Activated CD4-positive, alpha-beta T cell treated with anti-CD3 and anti-CD28 coated beads, Interleukin-2, amount 50 U/mL, for 4 hours (primary cell): ENCODE measurements at places on chromosomes 2 and 18.

GRCh38 chr2:216626168-216626874 is 6.9 kb upstream of the IGFBP2 start:
- no peak for DNase-seq

- DNase-seq: no peak
Observed at GRCh38 chr2:219003267-219003634, 10.0 kb upstream of the CRYBA2 start.

- DNase-seq: no peak
Observed at GRCh38 chr2:3405876-3406275, 26.4 kb downstream of the TRAPPC12 start.

DNA sequence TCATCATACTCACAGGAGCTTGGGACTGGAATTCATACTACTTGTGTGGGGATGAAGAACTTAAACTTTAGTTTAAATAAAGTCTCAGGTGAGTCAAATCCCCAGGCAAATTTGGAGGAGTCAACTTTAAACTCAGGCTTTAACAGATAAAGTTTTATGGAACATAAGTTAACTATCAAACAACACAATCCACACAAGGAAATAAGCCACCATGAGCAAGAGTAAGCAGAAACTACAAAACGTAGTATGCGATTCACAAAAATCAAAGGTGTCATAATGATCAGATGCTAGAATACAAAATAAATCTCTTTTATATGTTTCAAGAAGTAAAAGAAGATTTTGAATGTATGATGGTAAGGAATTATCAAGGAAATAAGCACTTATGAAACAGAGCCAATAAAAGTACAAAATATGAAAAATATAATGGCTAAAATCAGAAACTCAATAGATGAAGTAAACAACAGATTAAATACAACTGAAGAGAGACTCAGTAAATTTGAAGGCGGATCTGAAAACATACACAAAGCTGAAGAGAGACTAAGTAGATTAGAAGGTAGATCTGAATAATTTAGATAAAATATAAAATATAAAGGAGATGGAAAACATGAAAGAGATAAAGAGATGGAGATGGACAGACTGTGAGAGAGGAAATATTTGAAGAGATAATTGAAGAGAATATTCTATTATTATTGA is 97.5 kb upstream of the TWIST2 start:
- no peak for DNase-seq

DNA sequence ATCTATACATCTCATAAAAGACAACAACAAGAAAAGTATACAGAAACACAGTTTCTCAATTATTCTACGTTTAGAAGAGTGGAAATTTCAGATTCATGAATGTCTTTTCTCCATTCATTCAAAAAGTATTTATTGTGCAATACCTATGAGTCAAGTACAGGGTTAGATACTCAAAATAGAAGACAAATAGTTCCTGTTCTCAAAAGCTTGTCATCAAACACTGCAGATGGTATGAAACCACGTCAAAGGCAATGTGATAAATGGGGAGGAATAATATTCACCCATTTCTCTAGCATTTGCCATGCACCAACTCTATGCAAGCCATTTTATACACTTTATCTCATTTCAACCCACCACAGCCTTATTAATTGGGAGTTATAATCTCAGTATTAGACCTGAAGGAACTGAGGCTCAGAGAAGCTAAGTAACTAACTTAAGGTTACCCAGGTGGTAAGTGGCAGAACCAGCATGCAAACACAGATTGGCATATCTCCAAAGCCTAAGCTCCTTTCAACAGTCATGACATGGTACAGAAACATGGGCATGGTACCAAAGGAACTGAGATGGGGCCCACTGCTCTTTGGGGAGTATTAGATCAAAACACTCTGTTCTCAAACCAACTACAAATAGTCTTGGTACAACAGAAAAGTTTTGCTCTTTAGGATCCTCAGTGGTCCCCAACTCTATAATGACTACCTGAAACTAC is 67.2 kb upstream of the NPAS2 start:
- no peak for DNase-seq

DNA sequence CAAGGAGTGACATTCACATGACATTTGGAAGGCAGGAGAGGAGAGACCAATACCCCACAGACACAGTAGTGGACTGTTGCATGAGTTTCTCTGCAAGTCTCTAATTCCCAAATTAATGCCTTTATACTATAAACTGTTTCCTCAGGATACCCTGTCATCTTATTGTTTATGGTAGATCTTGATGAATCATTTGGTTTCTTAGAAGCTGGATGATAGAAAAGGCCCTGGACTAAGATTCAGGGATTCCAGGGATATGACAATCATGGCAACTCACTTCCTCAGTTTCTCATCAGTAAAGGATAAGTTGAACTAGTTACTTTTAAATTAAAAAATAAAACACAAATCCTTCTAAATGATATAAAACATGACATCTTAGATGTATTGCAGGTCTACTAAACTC is 292.5 kb downstream of the TDRD15 start:
- no peak for DNase-seq

DNA sequence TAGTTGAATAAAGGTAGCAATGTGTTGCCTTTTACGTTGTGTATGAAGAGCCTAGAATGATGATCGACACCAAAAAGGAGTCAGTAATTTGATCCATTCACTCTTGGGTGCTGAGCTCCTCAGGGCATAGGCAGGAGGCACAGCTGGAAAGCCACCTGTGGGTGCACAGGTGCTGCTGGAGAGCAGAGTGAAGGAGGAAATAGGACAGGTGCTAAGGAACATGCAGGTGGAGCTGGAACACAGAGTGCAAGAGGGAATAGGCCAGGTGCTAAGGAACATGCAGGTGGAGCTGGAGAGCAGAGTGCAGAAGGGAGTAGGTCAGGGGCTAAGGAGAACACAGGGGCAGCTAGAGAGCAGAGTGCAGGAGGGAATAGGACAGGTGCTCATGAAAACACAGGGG is 86.1 kb downstream of the SH3YL1 start:
- DNase-seq: no peak

GRCh38 chr2:33059471-33060156 is 112.9 kb downstream of the LTBP1 start:
- DNase-seq: no peak

DNA sequence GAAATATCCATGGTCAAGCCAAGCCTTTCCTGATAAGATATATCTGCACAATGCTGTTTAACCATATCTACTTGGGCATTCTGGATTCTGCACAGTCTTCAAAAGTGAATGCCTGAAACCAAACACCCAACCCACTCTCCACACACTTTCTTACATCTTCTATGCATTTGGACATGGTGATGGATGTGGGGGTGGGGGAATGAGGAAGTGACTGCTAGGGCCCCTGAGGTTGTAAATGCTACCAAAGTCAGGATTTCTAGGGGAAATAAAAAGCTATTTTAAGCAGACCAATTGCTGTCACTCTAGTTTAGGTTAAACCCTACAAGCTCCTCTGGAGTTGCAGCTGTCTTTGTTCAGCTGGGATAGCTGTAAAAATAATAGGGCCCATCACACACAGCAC is 26.7 kb upstream of the TGFA start:
- no peak for DNase-seq

GRCh38 chr2:216648105-216648504 is 14.9 kb downstream of the IGFBP2 start:
- no peak for DNase-seq

DNA sequence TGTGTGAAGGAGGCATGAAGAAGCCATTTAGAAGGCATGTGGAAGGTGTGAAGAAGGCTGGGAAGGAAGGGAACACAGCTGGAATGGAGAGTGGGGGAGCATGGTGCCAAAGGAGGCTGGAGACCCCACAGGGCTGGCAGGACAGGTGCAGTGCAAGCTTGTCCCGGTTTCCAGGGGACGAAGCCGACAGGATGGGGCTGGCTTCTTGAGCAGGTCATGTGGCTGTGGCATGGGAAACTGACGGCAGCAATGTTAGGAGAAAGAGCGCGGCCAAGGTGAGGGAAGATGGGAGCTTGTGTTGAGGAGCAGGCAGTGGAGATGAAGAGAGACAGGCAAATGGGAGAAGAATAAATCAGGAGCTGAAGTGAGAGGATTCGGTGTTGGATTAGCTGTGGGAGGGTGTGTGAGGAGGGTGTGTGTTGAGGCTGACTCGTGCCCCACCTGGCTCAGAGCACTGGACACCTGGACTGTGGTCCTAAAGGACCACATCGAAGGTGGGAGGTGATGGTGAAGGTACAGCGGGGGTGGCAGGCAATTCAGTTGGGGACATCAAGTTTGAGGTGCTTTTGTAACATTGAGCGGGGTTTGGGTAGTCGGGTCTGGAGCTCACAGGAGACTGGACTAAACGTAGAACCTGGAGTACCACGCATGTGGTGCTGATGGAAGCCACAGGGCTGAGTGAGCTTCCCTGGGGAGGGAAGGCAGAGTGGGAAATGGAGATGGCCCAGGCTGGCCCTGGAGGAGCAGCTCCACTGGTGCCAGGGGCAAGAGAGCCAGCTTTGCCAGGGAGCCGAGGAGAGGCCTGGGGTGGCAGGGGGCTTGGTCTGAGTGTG is 165.6 kb upstream of the HDAC4 start:
- no peak for DNase-seq

GRCh38 chr2:134818321-134818720 is 20.1 kb upstream of the ACMSD start:
- no peak for DNase-seq

GRCh38 chr2:45992021-45992740 is 305.0 kb upstream of the EPAS1 start:
- DNase-seq: no peak

- no peak for DNase-seq
Observed at GRCh38 chr18:22605736-22606135, 188.0 kb upstream of the CTAGE1 start.

GRCh38 chr2:215998636-215999035 is 14.7 kb downstream of the MREG start:
- no peak for DNase-seq

- no peak for DNase-seq
Observed at GRCh38 chr2:231413456-231413855, 17.9 kb downstream of the B3GNT7 start.

- no peak for DNase-seq
Observed at GRCh38 chr2:54009549-54009948, 38.8 kb upstream of the PSME4 start.

DNA sequence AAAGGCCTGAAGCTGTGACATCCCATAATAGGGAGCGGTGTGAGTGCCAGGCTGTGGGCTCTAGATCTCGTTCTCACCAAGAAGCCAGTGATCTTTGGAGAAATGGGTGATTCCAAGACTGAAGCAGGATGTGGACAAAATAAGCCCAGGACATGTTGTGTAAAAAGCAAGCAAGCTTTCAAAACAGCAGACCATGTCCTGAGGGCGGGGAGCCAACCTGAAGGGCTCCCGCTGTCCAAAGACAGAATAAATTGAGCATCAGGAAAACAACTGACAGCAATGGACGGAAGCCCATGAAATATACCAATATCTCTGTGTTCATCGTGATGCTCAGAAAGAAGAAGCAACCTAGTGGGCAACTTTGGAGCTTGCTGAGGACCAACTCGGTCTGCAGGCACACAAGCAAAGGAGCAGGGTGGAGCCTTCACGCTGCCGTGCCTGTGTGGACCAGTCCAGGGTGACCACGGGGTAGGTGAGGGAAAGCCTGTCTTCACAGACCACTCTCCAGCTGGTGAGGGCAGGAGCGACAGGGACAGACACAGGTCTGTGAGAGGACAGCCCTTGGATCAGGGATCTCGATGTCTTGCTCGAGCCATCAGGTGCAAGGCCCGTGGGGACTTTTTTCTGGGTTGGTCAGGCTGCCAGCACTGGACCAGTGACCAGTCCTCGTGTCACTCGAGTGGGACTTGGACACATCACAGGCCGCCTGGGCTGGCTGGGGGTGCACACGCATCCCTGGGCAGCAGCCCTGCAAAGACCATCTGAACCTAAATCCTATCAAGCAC is 21.5 kb downstream of the MTERF4 start:
- no peak for DNase-seq

DNA sequence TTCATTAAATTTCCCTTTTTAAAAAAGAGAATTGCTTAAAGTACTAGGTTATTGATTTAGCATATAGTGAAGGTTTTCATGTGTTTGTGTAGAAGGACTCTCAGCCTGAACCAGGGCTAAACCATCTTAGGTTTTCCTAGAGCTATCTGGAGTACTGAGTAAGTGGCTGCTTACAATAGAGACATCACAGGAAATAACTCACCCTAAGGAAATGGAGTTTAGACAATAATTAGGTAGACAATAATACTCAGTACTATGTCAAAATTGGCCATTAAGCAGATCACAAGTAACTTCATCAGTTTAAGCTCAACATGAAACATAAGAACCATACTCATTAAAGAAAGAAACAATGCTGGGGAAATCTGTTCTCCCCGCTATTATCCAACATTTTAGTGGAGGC is 240.0 kb downstream of the RND3 start:
- DNase-seq: no peak

DNA sequence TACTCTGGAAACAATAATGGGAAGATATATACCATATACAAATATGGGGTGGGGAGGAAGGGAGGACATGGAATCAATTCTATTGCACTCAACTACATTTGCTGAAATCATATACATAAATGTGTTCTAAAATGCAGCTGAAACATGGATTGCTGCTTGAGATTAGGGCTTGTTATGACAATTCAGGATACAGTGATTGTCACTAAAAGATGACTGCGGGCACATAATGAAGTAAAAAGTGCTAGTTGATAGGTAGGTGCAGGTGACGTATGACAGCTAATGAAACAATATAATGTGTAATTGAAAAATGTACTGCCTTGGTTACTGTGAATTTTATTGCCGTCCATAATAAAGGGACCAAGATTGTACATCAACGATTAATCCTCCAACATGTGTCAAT is 1062.1 kb upstream of the FANCL start:
- no peak for DNase-seq

DNA sequence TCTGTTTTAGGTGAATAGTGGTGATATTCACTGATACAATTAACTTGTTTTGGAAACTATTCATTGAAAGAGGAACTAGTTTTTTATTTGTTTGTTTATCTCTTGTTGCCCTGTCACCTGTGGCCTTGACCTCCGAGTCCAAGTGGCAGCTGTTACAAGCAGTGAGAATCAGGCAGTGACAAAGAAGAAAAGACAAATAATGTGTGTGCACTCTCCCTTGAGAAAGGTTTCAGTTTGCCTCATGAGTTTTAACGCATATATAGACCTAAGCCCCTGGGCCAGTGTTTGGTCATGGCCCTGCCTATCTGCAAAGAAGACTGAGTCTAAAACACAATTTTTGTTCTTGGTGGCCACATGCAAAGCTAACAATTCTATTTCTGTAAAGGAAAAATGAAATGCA is 15.3 kb downstream of the KYNU start:
- DNase-seq: no peak

- DNase-seq: no peak
Observed at GRCh38 chr2:89833116-89833779, 1141.8 kb downstream of the RPIA start.

- no peak for DNase-seq
Observed at GRCh38 chr2:164976301-164976700, 21.0 kb upstream of the SLC38A11 start.

DNA sequence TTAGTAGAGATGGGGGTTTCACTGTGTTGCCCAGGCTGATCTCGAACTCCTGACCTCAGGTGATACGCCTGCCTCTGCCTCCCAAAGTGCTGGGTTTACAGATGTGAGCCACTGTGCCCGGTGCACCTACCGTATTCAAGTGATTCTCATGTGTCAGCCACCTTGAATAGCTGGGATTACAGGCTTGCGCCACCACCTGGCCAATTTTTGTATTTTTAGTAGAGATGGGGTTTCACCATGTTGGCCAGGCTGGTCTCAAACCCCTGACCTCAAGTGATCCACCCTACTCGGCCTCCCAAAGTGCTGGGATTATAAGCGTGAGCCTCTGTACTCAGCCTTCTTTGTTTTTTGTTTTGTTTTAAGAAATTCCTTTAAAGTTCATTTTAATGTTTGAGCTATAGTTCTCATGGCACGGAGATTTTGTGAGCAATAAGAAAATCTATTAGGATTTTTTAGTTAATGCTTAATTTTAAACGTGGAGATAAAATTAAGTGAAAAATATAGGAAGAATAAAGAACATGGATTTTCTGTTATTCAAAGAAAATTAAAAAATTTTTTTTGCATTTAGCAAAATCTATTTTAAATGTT is 242.6 kb downstream of the PHLPP1 start:
- DNase-seq: peak; percentile 3
